ENCODE measurements at places on chromosomes 3 and 15.

GRCh38 chr15:51262463-51262862 is 75.9 kb downstream of the CYP19A1 start:
- no peak for DNase-seq

GRCh38 chr3:53144862-53145712 is 14.9 kb upstream of the RFT1 start:
- DNase-seq, result no peak

GRCh38 chr3:2706144-2706835 is 403.9 kb downstream of the IL5RA start:
- DNase-seq, result no peak

DNA sequence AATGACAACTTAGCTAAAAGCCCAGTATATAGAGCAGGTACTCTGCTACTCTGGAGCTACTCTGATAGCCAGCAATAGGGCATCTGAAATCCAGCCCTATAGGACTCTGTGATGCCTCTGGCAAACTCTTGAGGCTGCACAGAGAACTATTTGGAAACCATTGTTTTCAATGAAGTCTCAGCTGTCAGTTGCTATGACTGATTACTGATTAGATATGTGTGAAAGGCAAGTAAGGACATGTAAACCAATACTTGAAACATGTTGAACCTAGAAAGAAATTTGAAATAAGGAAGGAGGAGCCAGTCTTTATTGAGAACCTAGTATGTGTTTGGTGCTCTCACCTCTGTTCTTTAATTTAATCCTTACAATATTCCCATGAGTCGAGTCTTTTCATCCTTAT is 40.2 kb upstream of the CRTC3 start:
- no peak for DNase-seq

- no peak for DNase-seq
These were observed 297.0 kb upstream of the EPHA3 start for GRCh38 chr3:88810455-88810854.

- DNase-seq, result no peak
These were observed 35.2 kb downstream of the ARMC8 start for GRCh38 chr3:138222131-138222941.

All from activated effector memory CD4-positive, alpha-beta T cell treated with Interleukin-2 at 50 U/mL for 16 hours (primary cell).